ENCODE measurements at places on chromosomes 1 and 21. TPM values are rescaled to one million over a fixed set of nuclear protein-coding genes. Genes with fewer than 3 reads are reported as not detected.

The TBX19 gene
- total RNA-seq, result 3.5 TPM

The RASAL2 gene
- 34.2 TPM for total RNA-seq

The LAMB3 gene
- total RNA-seq, result 4.1 TPM

The S100A8 gene
- not detected for total RNA-seq

The CFAP74 gene
- total RNA-seq, result not detected
